ENCODE measurements at places on chromosomes 5 and 9.

- no peak for DNase-seq
Measured at GRCh38 chr5:163758283-163758711, 252.9 kb downstream of the MAT2B start.

DNA sequence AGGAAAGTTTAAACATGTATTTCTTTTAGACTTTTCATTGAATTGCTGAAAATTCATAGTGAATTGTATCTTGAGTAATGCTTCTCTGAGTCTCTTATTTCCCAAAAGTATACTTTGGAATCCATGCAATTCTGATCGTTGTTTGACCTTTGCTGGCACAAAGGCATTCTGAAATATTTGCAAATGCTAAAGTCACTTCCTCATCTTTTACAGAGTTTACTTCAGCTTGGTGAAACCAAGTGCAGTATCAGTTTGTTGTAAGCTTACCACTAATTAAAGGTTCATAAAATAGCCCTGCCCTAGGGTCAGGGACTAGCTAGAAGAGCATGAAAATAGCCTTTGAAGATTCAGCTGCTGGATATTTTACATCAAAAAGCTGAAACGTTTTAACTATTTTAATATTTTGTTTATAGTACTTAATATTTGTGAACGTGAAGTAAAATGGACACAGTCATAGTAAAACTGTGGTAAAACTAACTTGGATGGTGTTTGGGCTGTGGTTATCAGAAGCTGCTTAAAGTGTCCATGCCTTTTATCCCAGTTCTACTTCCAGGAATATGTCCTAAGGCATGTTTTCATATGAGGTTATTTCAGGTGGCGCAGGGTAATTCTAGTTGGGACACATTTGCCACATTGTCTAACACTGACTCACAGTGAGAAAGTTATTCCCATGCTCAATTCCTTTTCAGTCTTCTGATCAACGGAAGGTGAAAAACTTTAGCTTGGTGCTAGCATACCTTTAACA, 45.3 kb downstream of the SLC22A5 start:
- no peak for DNase-seq

GRCh38 chr5:10351919-10352318, 1.6 kb upstream of the MARCHF6 start:
- DNase-seq: no peak

GRCh38 chr9:109953813-109954497, 174.0 kb downstream of the PALM2AKAP2 start:
- DNase-seq: no peak

Data from hippocampal formation (tissue), 2 donors.